ENCODE measurements at places on chromosomes 1 and 21.

- DNase-seq = no peak
Observed at GRCh38 chr1:213057264-213058059, 6.4 kb downstream of the RPS6KC1 start.

DNA sequence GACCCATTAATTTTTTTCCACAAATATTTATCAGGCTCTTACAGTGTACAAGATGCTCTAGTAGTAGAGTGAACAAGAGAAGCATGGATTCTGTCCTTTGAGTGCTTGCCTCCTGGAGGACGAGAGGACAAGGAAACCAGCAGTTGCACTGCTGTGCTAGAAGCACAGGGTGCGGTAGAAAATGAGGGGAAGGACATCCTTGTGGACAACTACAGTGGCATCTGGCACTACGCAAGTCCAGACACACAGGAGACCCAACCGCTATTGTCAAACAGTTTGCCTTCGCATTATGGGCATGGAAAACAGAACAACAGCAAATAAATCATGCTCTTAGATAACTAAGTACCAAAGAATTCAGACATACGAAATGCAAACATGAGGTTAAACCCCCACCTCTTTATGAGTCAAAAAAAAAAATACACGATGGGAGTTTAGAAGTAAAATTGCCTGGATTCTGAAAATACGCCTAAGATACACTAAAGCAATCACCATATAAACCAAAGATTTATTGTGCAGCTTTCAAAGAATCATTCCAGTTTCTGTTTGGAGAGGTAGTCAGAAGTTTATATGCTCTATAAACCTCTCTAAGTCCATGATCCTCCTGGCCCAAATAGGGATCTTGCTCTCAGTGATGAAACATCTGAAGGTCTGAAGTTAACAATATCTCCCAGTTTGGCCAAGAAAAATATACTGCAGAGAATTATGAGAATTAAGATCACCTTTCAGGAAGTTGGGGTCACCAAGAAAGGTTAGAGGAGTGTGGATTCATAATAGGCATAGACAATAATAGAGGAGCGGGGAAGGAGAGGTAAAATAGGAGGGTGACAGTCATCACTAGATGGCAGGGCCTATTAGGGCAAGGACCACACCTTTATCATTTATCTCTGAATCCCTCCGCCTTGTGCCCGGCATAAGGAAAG lies 307.8 kb downstream of the NFIA start:
- no peak for DNase-seq

DNA sequence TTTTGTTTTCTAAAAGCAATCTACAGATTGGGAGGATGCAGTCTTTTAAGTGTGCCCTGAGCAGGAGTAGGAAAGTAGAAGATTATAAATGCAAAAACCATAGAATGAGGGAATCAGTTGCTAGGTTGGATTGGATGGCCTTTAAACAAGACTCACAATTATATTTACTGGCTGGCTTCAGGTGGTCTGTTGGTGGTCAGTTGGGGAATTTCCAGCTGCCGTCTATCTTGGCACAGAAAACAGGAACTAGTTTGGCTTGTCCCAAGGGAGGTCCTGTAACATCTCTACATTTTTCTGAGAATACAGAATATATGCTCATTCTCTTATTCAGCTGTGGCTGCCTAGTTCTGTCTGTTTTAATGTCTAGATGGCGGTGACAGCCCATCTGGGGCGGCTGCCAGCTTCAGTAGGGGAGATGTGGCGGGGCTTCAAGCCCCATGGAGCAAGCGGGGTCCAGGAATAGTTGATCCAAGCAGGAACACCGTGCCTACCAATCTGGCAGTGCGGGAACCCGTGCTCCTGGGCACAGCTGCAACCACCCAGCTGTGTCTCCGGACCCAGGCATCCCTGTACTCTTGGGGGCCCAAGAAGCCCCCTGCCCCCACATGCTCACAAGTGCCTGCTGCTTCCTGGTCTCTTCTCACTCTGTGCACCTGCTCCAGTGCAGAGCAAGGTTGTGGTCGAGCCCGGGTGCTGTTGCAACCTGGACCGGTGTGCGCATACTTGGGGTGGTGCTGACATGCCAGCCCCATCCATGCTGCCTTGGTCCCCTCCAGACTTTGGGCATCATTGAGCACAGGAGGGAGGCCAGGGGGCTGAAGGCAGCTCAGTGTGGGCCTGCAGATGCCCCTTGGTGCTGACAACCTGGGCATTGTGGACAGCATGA lies 1182.6 kb downstream of the AMY1C start:
- DNase-seq = no peak

DNA sequence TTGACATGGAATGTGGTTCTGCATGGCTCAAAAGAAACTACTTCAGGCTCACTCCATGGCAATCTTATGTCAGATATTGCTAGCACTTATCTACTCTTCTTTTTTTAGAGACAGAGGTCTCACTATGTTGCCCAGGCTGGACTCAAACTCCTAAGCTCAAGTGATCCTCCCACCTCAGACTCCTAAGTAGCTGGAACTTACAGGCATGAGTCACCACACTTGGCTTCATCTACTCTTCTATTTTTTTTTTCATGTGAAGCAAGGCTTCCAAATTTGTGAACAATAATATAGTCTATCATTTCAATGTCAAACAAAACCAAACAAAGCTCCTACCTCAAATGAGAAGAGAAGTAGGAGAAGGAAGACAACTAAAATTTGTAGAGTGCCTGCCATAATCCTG lies 7.5 kb upstream of the PSEN2 start:
- DNase-seq = no peak

DNA sequence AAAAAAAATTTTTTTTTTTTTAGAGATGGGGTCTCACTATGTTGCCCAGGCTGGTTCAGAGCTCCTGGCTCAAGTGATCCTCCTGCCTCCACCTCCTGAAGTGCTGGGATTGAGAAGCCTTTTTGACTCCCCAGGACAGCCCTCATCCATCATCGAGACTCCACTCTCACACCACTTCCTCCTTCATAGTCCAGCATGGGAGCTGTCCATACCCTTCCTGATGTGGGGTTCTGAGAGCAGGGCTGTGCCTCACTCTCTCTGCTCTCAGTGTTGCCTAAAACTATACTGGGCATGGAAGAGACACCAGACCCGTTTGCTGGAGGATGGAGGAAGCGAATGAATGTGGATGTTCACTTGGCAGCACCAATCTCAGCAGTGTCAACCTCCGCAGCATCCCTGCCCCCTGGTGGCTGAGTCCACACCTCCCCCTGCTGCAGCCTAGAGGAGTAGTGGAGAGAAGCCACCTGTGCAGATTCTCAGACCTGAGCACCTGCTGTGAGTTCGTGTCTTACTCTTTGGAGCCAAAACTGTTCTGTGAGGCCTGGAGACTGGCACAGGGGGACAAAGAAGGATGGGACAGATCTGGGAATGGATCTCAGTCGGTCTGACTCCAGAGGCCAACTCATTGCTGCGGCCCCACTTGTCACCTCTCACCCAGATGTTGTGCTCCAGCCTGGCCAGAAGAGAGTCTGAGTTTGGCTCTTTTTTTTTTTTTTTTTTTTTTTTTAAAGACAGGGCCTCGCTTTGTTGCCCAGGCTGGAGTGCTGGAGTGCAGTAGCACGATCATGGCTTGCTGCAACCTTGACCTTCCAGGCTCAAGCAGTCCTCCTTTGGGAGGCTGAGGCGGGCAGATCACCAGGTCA lies 17.7 kb downstream of the TINAGL1 start:
- no peak for DNase-seq

GRCh38 chr1:212514056-212514614 lies 81.4 kb downstream of the NENF start:
- DNase-seq = peak; percentile 18

DNA sequence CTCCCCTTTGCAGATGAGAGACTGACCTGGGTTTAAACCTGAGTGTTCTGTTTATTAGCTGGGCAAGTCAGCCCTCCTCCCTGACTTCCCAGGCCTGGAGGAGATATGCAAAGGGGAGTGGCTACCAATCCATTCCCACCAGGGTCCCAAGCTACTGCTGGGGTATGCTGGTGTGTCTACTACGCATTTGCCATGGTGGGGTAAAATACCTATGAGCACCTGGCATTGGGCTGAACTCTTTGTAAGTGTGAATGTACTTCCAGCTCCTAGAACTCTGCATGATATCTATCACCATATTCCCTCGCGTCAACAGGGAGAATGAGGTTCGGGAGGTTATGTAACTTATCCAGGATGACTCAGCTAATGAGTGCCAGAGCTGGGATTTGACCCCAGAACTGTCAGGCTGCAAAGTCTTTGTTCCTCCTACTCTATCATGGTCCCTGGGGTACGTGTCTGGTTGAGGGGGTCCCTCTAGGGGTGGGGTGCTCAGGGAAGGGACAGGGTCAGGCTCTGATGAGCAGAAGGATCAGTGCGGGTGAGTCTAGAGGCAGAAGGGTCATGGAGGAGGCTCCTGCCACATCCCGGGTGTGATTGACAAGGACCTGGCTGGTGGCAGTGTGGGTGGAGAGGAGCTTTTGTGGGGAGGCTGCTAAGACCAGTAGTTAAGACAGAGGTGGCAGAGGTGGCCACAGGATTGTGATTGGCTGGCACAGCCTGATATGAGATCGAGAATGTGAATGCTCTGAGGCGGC lies 16.7 kb downstream of the AMPD2 start:
- DNase-seq = no peak

DNA sequence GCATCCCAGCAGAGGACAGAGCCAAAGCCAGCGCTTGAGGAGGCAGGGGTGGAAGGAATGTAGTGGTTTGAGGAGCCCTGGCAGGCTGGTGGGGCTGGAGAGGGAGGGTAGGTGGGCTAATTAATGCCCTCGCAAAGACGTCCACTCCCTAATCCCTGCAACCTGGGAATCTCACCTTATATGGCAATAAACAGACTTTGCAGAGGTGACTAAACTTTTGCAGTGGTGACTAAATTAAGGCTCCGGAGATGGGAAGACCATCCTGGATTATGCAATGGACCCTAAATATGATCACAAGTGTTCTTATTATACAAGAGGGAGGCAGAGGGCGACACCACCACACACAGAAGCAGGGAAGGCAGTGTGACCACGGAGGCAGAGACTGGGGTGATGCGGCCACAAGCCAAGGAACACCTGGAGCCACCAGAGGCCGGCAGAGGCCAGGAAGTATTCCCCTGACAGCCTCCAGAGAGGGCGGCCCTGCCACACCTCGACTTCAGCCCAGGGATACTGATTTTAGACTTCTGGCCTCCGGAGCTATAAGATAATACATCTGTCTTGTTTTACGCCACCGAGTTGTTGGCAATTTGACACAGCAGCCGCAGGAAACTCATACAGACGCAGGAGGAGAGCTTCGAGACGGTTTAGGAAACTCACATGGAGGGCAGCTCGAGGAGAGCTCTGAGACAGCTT lies 23.1 kb upstream of the NPPB start:
- DNase-seq = no peak

DNA sequence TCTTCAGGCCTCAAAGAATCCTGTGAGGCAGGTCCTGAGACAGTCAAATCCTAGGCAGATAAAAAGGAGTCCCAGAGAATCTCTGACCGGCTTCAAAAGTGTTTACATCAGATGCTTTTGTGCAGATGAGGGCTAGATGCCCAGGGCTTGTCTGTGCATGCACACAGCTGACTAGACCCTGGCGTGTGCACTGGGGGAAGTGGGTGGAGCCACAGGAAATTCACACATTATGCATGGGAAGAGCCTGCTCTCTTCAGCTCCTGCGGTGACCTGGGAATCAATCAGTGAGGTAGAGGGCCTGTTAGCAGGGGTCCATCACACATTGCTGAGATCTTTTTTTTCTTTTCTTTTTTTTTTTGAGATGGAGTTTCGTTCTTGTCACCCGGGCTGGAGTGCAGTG lies 36.6 kb upstream of the NHLH2 start:
- no peak for DNase-seq

DNA sequence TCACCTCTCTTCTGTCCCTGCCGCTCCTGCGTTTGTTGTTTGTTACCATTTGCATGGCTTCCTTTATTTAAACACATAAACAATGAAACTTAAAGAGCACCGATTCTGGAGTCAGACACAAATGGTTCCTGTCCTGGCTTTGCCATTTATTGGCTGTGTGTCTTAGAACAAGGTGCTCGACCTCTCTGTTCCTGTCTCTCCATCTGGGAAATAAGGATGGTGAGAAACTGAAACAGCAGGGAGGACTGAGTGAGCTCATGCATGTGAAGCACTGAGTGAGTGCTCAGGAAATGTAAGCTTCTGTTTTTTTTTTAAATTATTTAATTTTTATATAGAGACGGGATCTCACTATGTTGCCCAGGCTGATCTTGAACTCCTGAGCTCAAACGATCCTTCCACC lies 148.2 kb upstream of the WNT4 start:
- DNase-seq = no peak

GRCh38 chr1:94757931-94758330 lies 62.2 kb upstream of the SLC44A3 start:
- DNase-seq = no peak

DNA sequence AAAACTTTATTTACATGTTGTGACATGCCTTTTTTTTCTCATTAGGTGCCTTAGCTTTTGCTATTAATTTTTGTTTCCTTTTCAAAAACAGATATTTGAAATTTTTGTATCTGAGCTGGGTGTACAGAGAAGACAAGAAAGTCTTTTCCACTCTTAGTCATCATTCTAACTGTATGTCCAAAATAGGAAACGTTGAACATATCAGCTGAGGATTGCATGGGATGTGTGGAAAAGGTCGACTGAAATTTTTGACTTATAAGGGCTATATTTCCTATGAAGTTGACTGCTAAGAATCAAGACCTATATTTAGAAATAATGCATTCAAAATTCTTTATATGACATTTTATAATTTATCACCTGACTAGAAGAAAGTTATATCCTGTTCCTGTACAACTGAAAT lies 270.0 kb upstream of the ZRANB2 start:
- no peak for DNase-seq

GRCh38 chr1:62318320-62318755 lies 896 bp downstream of the KANK4 start:
- DNase-seq = no peak

- DNase-seq = no peak
Observed at GRCh38 chr1:223515421-223515820, 122.2 kb downstream of the CCDC185 start.

DNA sequence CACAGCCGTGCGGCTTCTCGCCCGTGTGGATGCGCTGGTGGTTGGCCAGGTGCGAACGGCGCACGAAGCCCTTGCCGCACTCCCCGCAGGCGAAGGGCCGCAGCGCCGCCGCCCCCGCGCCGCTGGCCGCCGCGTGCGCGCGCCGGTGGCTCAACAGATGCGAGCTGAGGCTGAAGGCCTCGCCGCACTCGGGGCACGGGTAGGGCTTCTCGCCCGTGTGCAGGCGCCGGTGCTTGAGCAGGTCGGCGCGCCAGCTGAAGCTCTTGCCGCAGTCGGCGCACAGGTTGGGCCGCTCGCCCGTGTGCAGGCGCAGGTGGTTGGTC lies 24.9 kb downstream of the ZNF697 start:
- DNase-seq = no peak

DNA sequence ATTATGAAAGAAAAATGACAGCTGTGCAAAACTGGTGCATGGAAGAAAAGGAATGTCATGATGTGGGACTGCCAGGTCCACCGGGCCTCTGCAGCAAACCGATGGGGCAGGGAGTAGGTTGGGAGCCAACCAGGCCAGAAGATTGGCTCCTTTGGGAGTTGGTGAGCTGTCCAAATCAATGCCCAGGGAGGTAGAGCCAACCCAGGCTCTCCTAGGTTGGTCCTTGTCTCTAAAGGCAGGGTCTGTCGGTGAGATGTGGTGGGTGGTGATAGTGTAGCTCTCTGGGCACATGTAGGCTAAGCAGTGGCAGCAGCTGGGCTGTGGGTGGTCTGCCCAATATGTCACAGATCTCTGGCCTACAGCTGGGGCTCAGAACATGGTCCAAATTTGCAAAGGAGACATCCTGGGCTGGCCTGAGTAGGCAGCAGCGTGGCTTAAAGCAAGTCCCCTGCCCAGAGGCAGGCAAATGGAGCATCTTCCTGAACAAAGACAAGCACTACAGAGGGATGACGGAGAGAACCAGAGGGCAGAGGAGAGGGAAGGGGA lies 61.2 kb upstream of the PRDX6 start:
- no peak for DNase-seq

GRCh38 chr1:113972954-113973353 lies 6.3 kb upstream of the OLFML3 start:
- DNase-seq = no peak

Data from thoracic aorta (tissue), 2 donors.